Nephron progenitor cell (in vitro differentiated cells): ENCODE measurements at places on chromosomes 7 and 10.

- no peak for DNase-seq
Observed at GRCh38 chr10:964988-965417, 23.2 kb upstream of the GTPBP4 start.

DNA sequence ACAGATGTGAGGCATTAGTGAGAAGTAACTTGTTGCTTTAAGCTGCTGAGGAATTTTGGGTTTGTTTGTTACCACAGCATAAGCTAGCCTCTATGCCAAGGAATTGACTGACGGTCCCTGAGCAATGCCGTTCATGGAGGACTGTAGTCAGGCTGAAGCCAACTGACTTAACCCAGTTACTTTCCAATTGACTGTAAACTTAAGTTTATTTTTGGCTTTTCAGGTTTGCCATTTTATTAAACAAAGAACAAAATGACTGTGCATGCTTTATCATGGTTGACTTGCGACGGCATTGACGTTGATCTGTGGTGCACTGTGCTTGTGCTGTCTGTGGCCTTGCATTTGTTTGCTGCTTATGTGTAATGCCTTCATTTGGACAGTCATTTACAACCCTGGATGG is 53.5 kb downstream of the DNAJB9 start:
- no peak for DNase-seq

DNA sequence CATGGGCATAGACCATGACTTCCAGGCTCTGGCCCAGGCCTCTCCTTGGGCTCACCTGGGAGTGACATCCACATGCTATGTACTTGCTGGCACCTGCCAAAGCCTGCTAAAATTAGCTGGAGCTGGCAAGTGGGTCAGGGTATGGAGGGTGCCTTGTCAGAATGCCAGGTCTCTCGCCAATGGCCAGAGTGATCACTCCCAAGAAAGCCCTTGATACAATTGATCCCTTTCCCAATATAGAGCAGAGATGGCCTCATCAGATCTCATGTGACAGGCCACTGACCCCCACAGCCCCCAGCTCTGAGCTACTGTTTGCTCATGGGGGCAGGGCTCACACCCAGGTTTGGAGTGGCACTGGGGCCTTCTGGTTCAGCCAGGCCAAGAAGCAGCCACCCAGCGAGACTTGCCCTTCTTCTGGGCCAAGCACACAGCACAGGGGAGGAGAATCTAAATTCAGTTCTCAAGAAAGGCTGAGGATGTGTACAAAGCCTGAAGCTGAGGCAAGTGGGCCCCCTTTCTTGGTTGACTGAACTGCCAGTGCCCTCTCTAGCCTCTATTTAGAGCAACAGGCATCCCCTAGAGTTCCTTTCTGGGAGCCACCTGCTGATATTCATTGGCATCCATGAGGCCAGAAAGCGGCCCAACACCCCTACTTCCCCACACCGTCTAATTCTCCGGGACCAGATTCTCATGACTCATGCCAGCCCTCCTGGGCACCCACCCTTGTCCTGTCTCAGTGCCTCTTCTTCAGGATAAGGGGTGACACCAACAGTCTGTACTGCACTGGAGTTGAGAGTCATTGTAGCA is 18.9 kb upstream of the MYL7 start:
- no peak for DNase-seq

- no peak for DNase-seq
Observed at GRCh38 chr7:3463696-3464095, 162.6 kb downstream of the SDK1 start.

- DNase-seq: no peak
Observed at GRCh38 chr7:112963634-112964033, 123.0 kb downstream of the GPR85 start.
